Right ventricle myocardium inferior (tissue), 1 donor: ENCODE measurements at places on chromosomes 6 and 20. TPM values are rescaled to one million over a fixed set of nuclear protein-coding genes. Genes with fewer than 3 reads are reported as not detected.

KIAA1586 gene
- total RNA-seq, result 6.4 TPM

SGK2 gene
- total RNA-seq, result 1.1 TPM

ZNF165 gene
- 0.35 TPM for total RNA-seq

SOBP gene
- 16.4 TPM for total RNA-seq

ARMH2 gene
- not detected for total RNA-seq

TXLNB gene
- total RNA-seq, result 122 TPM

NOP56 gene
- total RNA-seq, result 46.7 TPM

DDO gene
- 29.7 TPM for total RNA-seq

PDE10A gene
- total RNA-seq, result 15.7 TPM

NHSL1 gene
- 56.6 TPM for total RNA-seq

PKHD1 gene
- not detected for total RNA-seq

IPCEF1 gene
- total RNA-seq, result 2.0 TPM

CDYL gene
- total RNA-seq, result 32.1 TPM

UTRN gene
- total RNA-seq, result 69.2 TPM

OPRM1 gene
- total RNA-seq, result not detected

HLA-DOA gene
- total RNA-seq, result 1.5 TPM

CPNE5 gene
- 10.9 TPM for total RNA-seq

CALHM6 gene
- total RNA-seq, result 2.9 TPM

SLC16A10 gene
- total RNA-seq, result 12.1 TPM

WFDC12 gene
- not detected for total RNA-seq

LRRC73 gene
- total RNA-seq, result 1.6 TPM

CYP24A1 gene
- total RNA-seq, result not detected

SLC22A7 gene
- total RNA-seq, result not detected

TINAG gene
- total RNA-seq, result not detected

PACRG gene
- 7.9 TPM for total RNA-seq

EGFL8 gene
- 7.8 TPM for total RNA-seq

SLC18B1 gene
- 2.8 TPM for total RNA-seq

DPPA5 gene
- not detected for total RNA-seq

DNPH1 gene
- 29.9 TPM for total RNA-seq

ZNF318 gene
- total RNA-seq, result 11.3 TPM

EMILIN3 gene
- 6.6 TPM for total RNA-seq

CCN6 gene
- total RNA-seq, result not detected

ZBTB46 gene
- total RNA-seq, result 13.8 TPM

CD24 gene
- 0.35 TPM for total RNA-seq

SRSF6 gene
- total RNA-seq, result 52.0 TPM

RAD21L1 gene
- total RNA-seq, result not detected

CST1 gene
- total RNA-seq, result not detected

SYCP2 gene
- total RNA-seq, result 1.4 TPM

MOG gene
- total RNA-seq, result 12.6 TPM

ABHD16B gene
- total RNA-seq, result not detected

C20orf204 gene
- total RNA-seq, result 0.30 TPM

RUNX2 gene
- total RNA-seq, result 0.43 TPM

PRL gene
- total RNA-seq, result not detected

RGS19 gene
- total RNA-seq, result 6.6 TPM

CTCFL gene
- not detected for total RNA-seq
